GM13977 (cell line): ENCODE measurements at places on chromosomes 6 and 20.
A peak's percentile ranks its signal among the peaks of the same experiment; 100 is the strongest.

DNA sequence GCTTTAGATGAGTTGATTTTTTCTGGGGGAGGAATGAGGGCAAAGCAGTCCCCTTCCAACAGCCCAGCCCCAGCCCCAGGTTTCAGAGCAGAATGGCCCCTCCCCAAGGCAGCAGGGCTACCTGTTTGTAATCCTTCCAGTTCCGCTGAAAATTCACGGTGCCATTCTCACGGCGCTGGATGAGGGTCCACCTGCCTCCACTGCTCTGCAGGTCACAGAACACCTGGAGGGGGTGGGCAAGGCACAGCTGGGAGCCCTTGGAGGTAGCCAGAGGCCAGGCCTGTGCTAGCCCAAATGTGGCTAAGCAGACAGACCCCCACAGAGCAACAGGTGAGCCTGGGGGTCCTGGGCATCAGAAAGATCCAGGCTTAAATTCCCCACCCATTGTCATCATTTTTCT, 36.5 kb downstream of the ANGPT4 start:
- no peak for DNase-seq

DNA sequence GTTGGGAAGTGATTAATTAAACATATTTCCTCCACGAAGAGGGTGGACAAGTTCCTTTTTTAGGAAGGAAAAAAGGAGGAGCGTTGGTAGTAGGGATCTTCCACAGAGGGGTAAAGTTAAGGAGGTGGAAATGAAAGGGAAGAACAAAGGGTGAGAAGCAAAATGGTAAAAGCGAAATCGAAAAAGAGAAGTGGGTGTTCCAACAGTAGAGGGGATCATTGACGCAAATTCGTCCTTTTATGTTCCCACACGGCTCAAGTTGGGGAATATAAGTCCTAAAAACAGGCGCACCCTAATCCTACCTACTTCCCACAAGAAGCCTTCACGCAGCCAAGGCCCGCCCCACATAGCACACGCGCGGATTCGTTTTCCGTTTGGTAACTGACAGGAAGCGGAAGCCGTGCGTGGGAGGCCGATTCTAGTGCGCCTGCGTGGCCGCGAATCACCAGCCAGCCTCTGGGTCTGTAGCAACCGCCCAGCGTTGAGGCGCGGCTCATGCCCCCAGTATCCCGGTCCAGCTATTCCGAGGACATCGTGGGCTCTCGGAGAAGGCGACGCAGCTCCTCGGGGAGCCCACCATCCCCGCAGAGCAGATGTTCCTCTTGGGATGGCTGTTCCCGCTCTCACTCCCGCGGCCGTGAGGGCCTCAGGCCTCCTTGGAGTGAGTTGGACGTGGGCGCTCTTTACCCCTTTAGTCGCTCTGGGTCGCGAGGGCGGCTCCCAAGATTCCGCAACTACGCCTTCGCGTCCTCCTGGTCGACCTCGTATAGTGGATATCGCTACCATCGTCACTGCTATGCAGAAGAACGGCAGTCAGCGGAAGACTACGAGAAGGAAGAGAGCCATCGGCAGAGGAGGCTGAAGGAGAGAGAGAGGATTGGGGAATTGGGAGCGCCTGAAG, at the start of gene NKAPL:
Gene NKAPL, plus strand, starts transcription at position 421 of the 901 bp plus-strand sequence. Its CDS starts 75 bp downstream, at position 496.
- DNase-seq: no peak

DNA sequence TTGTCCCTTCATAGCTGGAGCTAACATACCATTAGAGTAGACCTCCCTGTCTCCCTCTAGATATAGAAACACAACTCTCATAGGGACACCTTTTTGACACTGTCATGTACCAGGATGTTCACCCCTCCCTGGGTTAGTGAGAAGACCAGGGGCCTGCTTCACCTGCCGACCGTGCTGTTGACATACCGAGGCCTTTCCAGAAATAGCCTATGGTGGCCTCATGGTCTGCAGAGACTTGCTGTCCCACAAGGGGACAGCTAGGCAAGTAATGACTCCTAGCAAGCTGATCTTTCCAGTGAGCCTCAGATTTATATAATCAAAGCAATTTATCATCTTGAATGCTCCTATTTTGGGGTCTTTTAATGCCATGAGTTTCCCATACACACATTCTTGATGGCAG, 15.0 kb downstream of the ZDHHC14 start:
- DNase-seq: no peak

DNA sequence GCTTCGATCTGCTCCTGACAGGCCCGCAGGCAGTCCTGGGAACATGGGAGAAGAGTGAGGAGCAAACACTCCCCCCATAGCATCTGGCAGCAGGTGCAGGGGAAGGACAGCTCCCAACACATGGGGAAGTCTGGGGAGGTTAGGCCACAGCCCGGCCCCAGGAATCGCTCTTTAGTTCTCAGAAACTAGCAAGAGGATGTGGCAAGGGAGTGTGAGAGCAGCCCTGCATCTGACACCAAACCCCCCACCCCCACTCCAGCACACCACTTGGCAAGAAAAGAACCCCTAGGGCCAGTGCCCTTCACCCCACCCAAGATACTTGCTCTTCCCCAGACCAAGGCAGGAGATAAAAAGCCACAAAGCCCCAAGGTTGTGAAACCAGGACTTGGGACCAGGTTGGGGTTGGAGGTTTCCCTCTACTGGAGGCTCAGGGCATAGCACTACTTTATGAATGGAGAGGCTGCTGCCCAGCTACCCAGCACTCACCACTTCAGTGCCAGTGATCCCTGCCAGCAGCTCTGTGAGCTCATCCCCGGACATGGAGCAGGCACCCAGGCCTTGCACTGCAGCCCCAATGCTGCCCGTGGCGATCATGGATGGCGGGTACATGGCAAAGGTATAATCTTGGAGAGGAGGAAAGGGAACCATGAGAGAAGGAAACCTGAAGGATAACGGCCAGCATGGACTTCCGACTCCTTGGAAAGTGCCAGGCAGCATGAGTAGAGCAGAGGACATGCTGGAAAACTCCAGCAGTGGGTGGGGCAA, 5.4 kb downstream of the CCND3 start:
- peak; percentile 77 for DNase-seq

- DNase-seq: peak; percentile 40
These were observed 429 bp downstream of the AMD1 start for GRCh38 chr6:110874880-110875547.

DNA sequence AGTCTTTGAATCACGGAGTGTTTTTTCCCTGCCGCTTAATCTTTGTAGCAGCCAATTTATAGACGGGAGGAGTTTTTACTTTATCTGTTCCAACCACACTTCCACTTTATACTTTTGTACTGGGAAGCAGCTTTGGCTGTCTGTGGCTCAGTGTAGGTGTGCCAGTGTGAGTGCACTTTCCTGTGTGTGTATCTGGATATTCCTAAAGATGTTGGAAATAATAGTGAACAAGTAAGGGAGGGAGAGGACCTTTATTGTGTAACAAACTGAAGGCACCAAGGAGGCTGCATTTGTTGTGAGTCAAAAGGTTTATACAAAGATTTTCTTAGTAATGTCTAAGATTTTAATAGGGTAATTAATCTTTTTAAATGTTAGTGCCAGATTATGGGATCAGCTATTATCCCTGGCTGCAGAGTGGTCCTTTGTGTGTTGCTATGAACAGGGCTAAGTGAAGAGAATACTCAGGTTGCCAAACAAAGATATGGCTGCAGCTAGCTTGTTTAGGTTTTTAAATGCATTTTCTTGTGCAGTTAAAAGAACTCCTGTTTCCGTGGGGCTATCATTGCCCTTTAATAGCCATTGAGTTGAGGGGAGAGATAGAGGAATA, 226.3 kb downstream of the RNF144B start:
- DNase-seq: no peak

GRCh38 chr6:148981515-148981914, 234.7 kb downstream of the UST start:
- DNase-seq: no peak

DNA sequence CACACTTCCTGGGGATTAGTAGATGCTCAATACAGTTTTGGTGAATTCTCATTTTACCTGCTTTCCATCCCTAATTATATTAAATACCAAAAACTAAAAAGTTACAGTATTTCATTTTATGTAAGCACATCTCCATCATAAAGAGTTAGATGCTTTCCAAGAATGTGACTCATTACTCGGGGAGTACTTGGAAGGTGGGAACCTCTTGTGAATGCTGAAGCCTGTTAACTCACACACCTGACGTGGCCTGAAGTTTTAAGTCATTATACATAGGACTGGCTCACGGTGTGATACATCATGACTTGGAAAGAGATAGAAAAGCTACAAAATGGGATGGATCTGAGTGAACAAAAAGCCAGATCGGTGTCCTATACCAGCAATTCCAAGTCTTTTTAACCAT, 2.2 kb upstream of the OSER1 start:
- DNase-seq: no peak

DNA sequence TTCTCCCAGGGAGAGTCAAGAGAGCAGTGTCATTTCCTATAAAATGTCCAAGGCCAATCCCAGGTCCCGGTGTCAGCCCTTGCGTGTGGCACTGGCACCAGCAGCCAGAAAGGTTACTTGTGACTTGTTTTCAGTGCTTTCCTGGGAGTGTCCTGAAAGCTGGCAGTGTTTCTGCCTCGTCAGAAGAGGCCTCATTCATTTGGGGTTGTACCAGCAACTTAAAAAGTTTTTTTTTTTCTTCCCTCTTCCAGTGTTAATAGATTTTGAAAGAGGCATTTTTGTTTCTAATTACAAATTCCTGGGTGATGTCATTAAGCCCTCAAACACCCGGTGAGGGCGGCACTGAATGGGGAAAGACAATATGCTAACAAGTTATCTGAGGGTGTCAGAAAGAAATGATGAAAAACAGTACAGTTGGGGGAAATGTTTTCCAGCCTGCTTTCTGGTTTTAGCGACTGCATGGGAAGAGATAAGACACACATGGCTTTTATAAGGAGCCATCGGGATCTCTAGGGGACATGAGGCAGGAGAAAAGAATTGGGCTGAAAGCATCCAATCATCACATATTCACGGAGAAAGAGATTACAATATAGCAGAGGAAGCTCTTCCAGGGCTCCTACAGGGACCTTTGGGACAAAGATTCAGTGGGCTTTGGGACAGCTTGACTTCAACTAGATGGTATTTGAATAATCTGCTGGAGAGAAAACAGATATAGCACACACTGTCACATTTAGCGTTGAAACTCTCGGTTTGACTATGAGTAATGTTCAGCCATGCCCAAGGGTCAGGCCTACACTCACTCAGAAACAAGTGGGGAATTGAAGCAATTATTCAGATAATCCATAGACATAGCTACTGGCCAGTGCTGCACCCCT, 153.0 kb downstream of the BCAS1 start:
- DNase-seq: peak; percentile 69

GRCh38 chr6:168243812-168244376, 75.7 kb downstream of the DACT2 start:
- DNase-seq: no peak

DNA sequence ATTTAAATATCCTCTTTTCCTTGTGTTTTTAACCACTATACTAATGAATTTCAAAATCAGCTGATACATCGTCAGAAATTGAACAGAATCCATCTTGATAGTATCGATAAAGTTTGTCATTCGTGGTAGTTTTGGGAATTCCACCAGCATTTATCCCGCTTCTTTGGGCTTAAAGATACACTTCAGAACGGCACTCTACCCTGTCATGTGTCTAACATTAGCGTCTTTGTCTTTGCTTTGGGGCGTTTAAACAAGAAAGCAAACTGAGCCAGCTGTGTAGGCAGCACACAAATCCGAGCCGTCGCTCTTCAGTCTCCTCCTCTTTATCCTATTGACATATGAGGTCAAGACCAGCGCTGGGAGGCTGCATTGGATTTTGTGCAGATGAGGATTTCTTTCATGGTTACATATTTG, 27.5 kb upstream of the NHSL1 start:
- no peak for DNase-seq

- no peak for DNase-seq
These were observed 3.8 kb upstream of the TMEM181 start for GRCh38 chr6:158556113-158556512.

- DNase-seq: no peak
These were observed 98.2 kb downstream of the CLIC5 start for GRCh38 chr6:45917439-45917838.

- DNase-seq: no peak
These were observed 150.3 kb downstream of the GRIK2 start for GRCh38 chr6:101543796-101544195.

GRCh38 chr6:37784585-37784967, 35.0 kb upstream of the ZFAND3 start:
- no peak for DNase-seq

GRCh38 chr6:80333342-80333741, 226.9 kb downstream of the BCKDHB start:
- DNase-seq: no peak

DNA sequence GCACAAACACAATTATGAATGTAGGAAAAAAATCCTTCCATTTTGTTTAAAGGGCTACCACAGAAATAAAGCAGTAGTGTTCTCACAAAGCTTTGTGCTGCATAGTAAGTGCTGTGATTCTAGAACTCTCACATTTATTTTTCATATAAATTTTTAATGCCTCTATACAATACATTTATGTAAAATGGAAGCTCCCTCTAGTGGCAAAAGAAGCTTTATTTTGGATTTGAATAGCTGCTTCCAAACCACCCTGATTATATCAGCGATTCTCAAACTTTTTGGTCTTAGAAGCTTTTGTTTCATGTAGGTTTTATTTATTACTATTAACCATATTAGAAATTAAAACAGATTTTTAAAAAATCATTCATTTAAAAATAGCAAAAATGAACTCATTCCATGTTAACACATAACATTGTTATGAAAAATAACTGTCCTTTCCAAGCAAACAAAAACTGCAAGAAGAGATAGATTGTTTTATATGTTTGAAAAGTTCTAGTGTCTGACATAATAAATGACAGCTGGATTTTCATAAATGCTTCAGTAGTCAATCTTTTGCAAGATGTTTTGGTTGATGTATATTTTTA, 38.4 kb downstream of the HS3ST5 start:
- peak; percentile 4 for DNase-seq

DNA sequence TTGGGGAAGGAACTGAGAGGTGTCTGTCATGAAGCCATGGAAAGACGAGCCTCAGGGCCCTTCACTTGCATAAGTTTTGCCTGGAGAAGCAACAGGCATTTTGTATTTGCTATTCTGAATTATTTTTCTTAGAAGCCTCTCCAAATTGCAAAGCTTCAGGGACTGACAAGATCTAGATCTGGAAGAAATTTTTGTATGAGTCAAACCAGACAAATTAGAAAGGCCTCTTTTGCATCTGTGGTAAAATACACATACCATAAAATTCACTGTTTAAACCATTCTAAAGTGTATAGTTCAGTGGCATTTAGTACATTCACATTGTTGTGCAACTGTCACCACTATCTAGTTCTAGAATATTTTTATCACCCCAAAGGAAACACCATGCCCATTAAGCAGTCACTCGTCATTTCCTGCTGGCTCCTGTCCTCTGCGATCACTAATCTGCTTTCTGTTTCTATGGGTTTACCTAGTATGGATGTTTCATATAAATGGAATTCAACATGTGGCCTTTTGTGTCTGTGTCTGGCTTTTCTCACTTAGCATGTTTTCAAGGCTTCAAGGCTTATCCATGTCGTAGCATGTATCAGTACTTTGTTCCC, 269.1 kb downstream of the PHF3 start:
- DNase-seq: no peak

- DNase-seq: no peak
These were observed 154.1 kb downstream of the FOXA2 start for GRCh38 chr20:22430154-22430745.
